Stimulated activated CD4-positive, alpha-beta T cell treated with anti-CD3 and anti-CD28 coated beads, Interleukin-4, amount 100 ng/mL, for 4 hours (primary cell): ENCODE measurements at places on chromosomes 11 and 22.

DNA sequence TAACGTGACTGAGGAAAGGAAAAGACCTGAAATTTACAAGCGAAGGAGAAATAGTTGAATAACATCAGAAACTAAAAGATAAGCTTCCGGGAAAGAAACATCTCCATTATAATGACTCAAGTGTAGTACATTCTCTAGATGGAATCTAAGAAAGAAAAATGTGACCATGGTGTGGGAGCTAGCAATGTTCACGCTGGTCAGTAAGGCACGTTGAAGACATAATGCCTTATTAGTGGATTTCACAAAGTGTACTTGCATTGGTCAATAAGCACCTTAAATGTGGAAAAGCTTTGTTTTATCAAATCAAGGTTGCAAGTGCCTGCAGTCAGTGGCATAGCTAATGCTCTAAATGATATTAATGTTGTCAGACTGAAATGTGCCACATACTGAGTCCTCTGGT lies 2.8 kb upstream of the LARGE1 start:
- no peak for DNase-seq

DNA sequence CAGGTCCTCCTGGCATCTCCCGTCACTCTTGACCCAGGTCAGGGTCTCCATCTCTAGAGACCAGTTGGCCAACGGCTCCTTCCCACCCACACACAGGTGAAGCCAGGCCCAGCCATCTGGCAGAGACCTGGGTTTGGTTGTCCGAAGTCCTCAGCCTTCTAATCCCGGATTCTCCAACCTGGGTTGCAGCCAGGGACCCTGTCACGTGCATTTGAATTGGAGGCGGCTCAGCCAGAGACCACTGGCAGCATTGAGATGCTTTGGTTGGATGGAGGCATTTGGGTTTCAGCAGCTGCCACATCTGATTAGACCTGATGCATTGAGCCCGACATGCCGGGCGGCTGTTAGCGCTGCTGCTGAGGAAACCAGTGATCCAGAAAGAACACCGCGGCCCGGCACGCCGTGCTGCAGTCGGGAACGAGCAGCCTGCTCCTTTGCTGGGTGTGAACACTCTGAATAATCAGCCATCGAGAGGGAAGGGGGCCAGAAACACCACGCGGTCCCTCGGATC lies 163.2 kb downstream of the BRD1 start:
- no peak for DNase-seq

DNA sequence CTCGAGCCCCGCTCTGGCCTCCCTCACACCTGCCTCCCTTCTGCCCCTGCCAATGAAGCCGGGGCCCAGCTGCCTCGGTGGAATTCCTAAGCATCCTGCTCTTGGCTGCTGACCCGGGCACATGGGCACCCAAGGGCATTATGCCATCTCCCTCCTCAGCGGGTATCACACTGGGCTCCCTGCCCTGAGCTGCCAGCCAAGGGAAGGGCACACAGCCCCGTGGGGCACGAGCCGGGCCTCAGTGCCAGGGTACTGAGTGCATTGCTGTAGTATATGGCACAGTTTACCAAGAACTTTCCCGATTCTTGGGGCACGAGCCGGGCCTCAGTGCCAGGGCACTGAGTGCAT lies 43.8 kb upstream of the JAM3 start:
- no peak for DNase-seq

- no peak for DNase-seq
These were observed 2.7 kb upstream of the PIM3 start for GRCh38 chr22:49957826-49958365.

GRCh38 chr11:104967534-104968354 lies 630 bp downstream of the CASP4 start:
- DNase-seq, result no peak

GRCh38 chr22:48277868-48278581 lies 1515.6 kb downstream of the TBC1D22A start:
- DNase-seq, result no peak

- no peak for DNase-seq
These were observed 98.7 kb downstream of the NAV2 start for GRCh38 chr11:19811380-19811779.

GRCh38 chr11:8091721-8092120 lies 10.7 kb downstream of the TUB start:
- DNase-seq, result no peak

DNA sequence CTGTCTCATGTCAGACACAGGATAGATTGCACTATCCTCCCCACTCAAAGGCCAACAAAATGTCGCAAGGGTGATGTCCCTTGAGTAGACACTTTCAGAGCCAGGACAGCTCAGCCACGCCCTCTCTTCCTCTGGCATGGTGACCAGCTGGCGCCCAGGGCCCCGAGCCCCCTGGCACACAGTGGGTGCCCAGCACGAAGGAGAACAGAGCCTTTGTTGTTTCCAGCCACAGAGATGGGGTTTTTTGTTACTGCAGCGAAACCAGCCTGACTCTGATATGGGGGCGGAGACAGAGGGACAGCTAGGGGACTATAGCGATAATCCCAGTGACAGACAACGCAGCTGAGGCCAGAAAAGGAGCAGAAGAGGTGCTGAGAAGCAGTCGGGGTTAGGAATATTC lies 23.3 kb upstream of the CCND1 start:
- no peak for DNase-seq

- DNase-seq, result no peak
These were observed 83.3 kb downstream of the GGT1 start for GRCh38 chr22:24686280-24686679.

DNA sequence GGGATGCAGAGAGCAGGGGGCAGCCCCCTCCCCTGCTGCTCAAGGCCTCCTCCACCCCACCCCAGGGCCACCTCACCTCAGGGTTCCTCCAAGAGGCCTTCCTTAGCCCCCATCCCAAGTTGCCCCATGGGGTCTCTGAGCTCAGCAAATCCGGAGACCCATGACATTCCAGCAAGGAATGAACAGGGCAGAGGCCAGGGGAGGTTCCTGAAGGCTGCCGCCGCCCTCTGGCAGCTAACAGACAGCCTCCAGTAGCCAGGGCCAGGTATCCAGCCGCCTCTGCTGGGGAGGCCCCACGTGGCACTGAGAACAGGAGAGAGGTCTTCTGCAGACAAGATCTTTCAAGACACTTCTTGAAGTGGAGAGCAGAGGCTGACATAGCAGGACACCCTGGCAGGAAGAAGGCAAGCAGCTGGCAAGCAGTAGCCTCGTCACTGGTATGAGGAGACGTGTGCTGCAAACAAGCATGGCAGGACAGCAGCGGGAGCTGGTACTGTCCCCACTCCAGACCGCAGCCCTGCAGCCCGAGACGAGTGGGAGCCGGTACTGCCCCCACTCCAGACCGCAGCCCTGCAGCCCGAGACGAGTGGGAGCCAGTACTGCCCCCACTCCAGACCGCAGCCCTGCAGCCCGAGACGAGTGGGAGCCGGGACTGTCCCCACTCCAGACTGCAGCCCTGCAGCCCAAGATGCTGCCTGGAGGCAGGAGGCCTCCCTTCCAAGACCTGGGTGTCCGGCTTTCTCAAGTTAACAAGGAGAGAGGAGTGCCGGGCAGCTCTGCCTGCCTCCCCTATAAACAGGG lies 190.6 kb downstream of the IGLL1 start:
- no peak for DNase-seq

GRCh38 chr11:69563306-69563705 lies 77.7 kb upstream of the CCND1 start:
- DNase-seq, result no peak

GRCh38 chr11:95149651-95150364 lies 60.2 kb downstream of the ENDOD1 start:
- no peak for DNase-seq

DNA sequence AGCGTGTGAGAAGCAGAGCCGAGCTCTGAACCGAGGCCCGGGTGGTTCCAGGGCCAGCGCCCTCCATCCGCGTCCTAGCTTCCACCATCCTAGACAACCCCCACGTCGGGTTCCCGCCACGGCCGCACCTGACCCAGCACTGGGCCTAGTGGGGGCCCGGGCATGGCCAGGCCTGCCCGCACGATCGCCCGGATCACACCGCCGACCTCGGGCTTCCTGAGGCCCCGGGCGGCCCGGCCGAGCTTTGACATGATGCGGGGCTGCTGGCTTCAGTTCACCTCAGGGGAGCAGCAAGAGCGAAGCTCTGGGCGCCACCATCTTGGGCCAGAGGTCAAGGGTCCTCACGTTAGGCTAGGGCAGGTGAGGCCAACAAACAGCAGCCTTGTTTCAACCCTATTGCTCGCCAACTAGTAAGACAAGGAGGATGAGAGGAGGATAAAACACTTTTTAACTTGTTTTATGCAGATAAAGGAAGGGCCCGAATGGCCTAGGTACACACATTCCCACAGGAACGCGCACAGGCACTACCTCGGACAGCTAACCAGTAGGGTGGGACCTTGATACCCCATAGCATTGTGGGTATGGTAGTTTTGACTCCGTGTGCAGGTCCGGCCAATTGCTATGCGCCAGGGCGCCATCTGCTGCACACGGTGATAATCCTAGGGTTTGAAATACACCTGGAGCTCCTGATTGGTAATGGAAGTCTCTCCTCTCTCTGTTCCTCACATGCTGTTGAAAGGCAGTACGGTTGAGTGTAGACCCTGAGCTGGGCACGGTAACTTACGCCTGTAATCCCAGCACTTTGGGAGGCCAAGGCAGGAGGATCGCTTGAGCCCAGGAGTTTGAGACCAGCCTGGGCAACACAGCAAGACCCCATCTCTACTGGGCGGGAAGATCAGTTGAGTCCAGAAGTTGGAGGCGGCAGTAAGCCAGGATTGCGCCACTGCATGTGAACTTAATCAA lies at the start of gene MRPL11:
Gene MRPL11, minus strand, starts transcription at position 345 of the 963 bp plus-strand sequence. Its CDS starts 94 bp downstream, at position 251.
- peak; percentile 86 for DNase-seq

- DNase-seq, result no peak
These were observed 10.6 kb upstream of the CDC42EP1 start for GRCh38 chr22:37549704-37550059.

GRCh38 chr11:2802389-2803185 lies 83.0 kb downstream of the CDKN1C start:
- DNase-seq, result no peak

DNA sequence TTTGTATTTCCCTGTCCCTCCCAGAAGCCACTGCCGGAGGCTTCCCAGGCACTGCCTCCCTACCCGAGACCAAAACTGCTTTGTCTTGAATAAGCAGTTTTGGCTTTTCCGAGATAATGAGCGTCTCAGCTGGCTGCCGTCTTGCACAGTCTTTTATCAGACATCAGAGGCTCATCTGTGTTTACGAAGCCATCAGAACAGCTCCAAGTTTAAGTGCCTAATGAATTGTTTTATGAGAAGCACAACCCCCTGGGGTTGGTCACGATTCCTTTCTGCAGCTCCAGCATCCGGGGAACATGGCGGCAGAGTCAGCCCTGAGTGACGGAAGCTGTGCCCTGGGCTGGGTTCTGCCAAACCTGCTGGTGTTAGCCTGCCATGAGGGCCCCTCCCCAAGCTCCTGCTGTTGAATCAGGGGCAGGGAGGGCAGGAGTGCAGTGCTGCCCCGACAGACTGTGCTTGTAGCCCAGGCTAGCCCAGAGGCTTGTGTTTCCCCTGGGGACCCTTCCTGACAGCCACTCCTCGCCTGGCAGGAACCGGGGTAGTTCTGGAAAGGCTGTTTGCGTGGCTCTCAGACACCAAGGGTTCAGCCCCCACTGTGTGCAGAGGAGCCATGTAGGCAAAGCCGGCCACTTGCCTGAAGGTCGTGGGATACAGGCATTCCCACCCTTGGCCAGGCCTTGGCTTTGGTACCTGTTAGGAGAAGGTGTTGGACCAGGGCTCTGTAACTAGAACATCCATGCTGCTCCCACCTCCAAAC lies 96.1 kb downstream of the MORC2 start:
- no peak for DNase-seq

- DNase-seq, result no peak
These were observed 18.4 kb downstream of the MAFF start for GRCh38 chr22:38220163-38220562.

DNA sequence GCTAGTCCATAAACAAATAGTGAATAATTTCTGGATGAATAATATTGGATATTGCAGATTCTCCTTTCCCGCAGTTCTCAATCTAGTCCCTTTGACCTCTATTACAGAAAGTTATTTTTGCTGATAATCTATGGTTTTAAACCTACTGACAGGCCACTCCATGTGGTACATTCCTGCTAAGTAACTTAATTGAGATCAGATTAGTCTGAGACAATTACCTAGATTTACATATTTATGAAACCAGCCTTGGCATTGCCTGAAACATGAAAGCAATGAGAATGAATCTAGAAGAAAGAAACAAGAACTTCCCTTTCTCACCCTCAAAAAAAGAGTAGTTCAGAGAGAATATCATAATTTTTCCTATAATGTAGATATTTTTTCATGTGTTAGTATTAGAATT lies 964.2 kb downstream of the JRKL start:
- DNase-seq, result no peak

DNA sequence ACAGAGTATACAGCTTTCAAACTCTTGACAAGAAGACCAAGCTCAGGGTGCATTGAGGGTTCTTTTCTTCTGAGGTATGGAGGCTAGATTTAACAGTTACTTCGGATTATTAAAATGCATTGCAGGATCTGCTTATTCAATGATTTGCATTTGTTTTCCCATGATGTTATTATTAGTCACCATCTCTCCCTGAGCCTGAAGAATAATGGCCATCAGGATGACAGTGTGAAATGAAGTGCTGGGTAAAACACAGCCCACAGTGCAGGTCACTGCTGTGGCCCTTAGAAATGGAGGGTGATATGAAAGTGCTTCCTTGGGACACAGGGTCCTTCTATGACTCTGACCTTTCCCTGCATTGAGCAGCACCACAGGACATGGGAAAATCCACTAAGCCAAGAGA lies 40.0 kb downstream of the TECTA start:
- DNase-seq, result no peak

GRCh38 chr11:1743585-1744136 lies 6.7 kb downstream of the IFITM10 start:
- DNase-seq, result no peak
